ENCODE measurements at places on chromosomes 11 and 22.

DNA sequence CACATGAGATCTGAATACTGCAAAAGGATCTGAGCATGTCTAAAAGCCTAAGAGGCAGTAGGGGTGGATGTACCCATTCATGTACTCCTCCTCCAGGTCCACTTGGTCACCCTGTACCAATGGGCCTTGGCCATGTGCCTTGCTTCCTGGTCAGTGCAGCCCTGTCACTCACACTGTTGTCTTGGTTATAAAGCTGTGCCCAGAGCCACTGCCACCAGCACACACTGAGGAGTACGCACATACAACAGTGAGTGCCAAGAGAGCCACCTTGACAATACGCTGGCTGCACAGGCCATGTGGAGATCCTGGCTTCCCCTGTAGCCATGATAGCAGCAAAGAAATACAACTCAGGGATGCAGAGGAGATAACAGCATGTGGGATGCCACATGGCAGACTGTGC lies 96.4 kb upstream of the LDLRAD3 start:
- DNase-seq, result no peak

GRCh38 chr22:41991111-41991510 lies 7.5 kb upstream of the WBP2NL start:
- no peak for DNase-seq

DNA sequence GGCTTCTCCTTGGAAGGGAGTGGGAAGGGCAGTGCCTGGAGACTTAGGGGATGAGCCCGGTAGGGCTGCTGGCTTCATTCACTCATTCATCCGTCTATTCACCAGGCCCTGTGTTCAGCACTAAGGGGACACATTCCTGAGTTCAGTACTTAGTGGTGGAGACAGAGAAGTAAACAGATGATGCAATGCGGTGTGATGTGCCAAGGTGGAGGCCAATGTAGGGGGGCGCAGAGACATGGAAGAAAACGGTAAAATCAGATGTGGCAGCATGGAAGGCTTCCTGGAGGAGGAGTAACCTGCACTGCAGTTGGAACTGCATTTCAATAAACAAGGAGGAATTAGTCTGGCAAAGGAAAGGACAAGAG lies 21.3 kb downstream of the GRIK4 start:
- peak; percentile 45 for DNase-seq

DNA sequence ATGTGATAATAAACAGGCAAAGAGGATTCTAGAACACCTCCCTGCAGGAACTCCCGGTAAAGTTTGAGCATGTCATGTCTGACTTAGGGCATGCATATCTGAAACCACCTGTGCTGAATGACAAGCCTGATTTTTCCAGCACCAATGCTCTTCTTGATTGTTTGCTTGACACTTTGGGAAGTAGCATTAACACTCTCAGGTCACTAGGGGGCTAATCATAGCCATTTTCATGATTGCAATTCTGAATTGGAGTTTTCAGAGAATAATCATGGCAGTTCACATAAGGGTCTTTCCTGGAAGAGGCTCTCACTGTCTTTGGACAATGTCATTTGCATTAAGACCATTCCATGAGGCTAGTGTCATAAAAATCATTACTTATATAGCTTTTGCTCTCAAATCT lies 234.4 kb upstream of the MTNR1B start:
- DNase-seq, result no peak

DNA sequence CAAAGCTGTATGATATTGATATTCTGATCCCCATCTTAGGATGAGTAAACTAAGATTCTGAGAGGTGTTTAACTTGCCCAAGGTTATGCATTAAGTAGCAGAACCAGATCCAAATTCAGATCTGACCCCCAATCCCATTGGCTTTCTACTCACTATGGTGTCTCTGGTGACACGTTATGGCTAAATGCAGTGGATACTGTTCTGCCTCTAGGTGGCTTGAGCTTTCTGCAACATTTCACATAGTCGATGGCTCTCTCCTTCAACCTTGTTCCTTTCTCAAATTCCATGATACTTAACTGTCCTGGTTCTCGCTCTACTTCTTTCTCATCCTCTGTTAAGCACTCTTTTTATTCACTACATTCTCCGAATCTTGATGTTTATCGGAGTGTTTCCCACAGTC lies 9.4 kb downstream of the C11orf97 start:
- no peak for DNase-seq

DNA sequence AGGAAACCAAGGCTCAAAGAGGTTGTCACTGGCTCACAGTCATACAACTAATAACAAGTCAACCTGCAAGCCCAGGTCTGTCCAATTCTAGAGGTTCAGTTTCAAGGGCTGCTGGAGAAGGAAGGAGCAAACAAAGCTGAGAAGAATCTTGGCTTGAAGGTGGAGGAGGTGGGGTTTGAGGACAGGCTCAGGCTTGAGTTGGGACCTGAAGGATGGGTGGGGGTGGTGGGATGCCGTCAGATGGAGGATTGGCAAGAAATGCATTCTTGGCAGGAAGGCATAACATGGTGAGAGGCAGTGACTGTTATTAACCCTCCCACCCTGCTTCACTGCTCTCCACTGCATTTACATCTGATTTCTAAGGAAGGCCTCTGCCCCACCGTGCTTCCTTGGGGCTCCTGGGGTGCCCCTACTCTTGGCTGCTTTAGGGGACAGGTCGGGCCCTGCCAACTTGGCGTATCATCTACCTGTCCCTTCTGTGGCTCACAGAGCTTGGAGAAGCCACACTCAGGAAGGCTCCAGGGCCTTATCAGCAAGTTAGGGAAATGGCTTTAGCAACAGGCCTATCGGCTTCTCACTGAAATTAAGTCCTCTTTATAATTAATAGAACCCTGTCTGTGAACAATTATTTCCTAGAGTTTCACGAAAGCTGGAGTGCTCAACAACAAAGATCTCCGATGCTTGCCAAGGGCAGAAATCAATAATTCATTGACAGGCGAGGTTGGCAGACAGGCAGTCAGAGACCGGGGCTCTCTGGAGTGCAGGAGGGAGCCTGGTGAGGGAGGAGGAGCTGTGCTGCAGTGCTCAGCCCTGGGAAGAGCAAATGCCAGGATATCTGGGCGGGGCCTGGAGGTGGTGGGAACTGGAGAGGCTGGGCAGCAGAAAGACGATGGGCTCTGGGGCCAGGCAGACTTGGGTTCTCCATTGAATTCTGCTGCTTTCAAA lies 84.9 kb upstream of the NARS2 start:
- DNase-seq, result no peak

DNA sequence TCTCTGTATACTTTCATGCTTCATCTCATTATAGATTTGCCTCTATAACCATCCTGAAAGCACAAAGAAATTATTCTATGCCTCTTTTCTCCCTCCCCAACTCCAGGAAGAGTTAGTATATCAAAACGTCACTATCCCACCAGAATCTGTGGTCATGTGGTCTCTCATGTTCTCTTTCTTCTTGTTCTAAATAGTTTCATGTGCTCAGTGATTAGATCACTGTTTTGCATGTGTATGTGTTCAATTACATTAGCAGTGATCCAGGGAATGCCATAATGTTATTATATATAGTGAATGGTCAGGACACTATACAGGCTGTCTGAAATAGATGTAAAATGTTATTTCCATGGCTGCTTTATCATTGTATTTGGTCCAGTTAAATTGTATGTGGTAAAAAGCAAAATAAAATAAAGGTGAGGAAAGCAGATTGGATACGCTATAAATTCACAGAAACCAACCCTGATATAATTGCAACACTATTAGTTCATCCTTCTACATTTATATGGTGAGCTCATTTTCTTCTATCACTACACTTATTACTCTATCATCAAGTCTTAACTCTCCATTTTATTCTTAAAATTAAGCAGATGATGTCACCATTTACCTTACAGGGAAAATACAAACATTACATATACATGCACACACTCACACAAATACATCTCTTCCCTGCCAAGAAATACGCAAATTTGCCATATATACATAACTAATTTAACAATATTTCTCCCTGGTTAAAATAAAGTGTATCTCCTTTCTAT lies 26.9 kb upstream of the ANO5 start:
- no peak for DNase-seq

DNA sequence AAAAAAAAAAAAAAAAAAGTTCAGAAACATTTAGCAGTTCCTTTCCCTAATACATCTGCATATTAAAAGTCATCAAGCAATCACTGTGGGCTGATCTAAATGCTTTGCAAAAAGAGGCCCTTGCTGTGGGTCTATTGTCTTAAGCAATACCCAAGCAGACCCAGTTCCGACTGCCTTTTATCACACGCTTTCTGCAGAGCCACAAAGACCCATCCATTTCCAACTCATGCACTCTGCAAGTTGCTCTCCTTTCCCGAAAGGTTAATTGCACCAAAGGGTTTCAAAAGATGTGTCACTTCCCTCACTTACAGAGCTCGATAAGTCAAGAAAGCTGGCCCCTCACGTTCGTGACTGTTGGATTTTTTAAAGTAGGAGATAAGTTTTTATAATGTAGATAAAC lies 138.9 kb downstream of the MPPED1 start:
- DNase-seq, result no peak

DNA sequence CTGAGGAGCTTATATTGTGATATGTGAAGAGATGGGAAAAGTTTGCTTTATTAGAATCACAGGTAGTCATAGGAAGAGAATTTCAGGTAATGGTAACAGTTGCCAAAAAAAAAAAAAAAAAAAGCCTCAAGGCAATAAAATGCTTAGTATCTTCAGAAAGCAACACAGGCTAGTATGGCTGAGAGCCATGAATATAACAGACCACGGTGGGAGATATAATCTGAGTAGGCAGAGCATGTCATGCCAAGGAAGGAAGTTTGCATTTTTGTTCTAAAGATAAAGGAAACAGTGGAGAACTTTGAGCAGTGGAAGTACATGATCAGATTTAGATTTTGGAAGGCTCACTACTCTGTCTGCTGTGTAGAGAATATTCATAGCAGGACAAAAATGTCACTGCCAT lies 211.4 kb downstream of the ETS1 start:
- no peak for DNase-seq

- no peak for DNase-seq
Observed at GRCh38 chr11:36091256-36091811, 147.5 kb downstream of the LDLRAD3 start.

DNA sequence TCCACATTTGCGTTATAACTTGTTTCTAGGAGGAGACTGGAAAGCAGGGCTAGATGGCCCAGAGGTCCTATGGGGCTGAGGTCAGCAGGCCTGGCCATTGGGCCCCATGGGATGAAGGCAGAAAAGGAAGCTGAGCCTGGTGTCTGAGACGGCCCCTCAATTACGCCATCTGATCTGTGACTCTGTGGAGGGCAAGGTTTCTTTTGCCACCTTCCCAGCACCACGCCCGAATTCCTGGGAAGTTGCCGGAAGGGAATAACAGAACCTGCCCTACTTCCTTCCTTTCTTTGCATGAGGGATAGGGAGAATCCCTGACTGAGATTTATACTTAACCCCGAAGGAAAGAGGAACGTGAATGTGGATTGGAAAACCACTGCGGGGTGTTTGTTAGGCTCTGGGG lies 118.1 kb downstream of the MPPED1 start:
- no peak for DNase-seq

- DNase-seq, result peak; percentile 76
Observed at GRCh38 chr11:60974726-60975125, 3.2 kb downstream of the CD6 start.

- DNase-seq, result no peak
Observed at GRCh38 chr22:48366591-48366990, 1461.1 kb downstream of the BRD1 start.

DNA sequence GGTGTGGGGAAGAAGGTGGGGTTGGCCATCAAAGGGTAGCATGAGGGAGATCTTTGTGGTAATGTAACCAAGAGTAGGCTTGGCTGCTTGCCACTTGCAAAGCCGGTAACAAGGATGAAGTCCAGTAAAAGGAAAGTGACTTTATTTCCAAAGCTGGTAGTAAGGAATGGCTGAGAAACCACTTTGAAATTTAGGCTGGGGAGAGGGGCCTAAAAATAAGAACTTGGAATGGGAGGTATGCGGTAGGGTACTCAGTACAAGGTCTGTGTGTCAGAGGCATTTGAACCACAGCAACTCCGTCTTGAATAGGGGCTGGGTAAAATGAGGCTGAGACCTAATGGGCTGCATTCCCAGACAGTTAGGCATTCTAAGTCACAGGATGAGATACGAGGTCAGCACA lies 216.0 kb upstream of the ISX start:
- no peak for DNase-seq

GRCh38 chr11:134226806-134227325 lies 2.4 kb downstream of the VPS26B start:
- DNase-seq, result no peak

GRCh38 chr11:6321961-6322362 lies 1.7 kb upstream of the CAVIN3 start:
- DNase-seq, result peak; percentile 20

GRCh38 chr11:12900496-12900895 lies 108.6 kb upstream of the RASSF10 start:
- DNase-seq, result peak; percentile 41

DNA sequence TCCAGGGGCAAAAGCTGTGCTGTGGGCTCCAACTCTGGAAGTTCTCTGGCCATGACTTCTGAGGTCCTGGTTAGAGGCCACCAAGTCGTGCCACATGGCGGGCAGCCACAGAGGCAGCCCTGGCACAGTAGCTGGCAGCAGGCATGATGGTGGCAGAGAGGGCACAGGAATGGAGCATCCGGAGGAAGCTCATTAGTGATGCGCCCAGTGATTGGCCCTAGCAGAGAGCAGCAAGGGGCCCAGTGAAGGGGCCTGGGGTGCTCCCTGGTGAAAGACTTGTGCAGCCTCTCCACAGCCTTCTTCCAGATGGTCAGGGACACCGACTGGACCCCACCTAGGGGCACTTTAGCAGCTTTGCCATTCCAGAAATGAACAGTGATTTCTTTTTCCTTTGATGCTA lies 7.0 kb downstream of the C11orf16 start:
- DNase-seq, result no peak

DNA sequence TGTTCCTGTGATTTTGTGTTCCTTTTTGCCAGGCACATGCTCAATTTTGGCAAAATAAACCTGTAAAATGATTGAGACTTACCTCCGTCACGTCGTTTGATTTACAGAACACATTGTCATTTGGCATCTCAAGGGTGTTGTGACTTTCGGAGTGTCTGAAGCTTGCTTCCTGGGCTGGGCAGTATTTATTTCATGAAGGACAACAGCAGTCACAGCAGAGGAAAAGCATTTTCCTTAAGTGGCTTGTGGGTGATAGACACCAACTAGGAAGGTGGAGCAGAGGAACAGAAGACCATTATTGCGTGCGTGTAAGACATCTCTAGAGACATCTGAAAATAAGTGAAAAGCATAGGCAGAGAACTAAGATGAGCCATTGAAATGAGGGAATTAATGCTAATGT lies 80.2 kb downstream of the SLC36A4 start:
- no peak for DNase-seq
